PC-9 (cell line): ENCODE measurements at places on chromosomes 16 and 17. TPM values are rescaled to one million over a fixed set of nuclear protein-coding genes. Genes with fewer than 3 reads are reported as not detected.

DNA sequence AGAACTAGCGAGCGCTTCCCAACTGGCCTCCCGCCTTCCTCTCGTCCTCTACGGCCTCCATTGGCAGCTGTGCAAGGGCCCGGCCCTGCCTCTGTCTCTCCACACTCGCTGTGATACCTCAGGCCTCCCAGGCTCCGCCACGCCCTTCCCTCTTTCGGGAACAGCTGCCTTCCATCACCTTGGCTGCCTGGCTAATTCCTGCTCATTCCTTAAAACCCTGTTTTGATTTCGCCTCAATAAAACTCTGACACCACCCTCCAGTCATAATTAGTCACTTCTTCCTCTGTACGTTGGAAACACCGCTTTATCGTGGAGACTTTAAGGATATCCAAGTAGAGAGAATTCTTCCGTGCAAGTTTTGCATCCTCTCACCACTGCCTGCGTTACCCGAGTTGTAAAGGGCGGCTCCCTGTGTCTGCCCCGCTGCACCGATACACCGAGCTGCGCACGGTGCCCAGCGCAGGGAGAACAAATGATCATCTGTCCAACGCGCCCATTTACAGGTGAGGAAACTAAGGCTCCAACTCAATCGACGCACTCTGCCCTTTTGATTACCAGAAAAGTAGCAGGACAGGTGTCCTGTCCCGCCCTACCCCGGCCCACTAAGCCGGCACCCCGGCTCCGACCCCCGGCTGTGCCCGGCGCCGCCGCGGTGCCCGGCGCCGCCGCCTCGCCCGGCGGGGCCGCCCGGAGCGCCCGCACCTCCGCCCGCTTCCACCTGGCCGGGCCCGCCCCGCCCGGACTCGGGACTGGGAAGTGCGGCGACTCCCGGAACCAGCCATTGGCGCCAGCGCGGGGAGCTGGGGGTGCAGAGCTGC lies 139.7 kb downstream of the SEC14L1 start:
- peak; percentile 40 for DNase-seq
- H3K27me3 ChIP-seq, result no peaks in the 10 kb centered on the region
- H3K27ac ChIP-seq, result peak overlapping the region; percentile 69
- H3K36me3 ChIP-seq, result no peaks in the 10 kb centered on the region
- H3K4me1 ChIP-seq, result peaks cover 42% of the 10 kb centered on the region
- H3K4me3 ChIP-seq, result peak overlapping the region; percentile 61; the same call in 1 of the 2 replicates

DNA sequence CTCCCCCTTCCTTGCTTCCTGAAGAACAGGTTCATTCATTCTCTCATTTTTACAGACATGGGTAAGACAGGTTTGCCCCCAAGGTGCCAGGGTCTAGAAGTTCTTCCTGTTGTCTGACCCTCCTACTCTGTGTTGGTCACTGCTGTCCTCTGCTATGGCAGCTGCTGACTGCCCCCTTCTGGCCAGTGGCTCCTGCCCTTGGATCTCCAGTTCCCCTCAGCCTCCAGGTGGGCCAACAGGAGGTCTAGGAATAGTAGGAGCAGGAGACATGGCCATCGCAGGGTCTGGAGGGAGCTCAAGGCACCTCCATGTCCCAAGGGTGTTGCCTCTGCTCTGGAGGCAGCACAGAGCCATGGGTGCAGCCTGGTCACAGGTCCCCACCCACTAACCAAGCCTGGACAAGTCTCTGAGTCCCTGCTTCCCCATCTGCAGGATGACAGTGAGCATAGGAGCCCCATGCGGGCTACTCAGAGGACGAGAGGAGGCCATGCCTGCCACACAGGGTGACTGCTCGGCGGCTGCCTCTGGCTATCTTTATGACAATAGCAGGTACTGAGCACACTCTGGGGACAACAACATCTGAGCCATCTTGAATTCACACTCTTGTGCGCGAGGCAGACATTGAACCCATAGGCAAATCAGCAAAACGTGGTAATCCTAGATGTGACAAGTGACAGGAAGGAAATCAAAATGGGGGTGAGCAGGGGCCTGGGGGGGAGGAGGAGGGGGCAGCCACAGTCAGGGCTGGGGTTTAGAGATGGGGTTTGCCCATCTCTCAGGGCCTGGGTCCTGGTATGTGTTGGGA lies 27.0 kb upstream of the NXPH3 start:
- no peaks in the 10 kb centered on the region for H3K36me3 ChIP-seq
- no peak overlapping the region for H3K27ac ChIP-seq
- H3K4me1 ChIP-seq, result no peaks in the 10 kb centered on the region
- no peak for DNase-seq

DNA sequence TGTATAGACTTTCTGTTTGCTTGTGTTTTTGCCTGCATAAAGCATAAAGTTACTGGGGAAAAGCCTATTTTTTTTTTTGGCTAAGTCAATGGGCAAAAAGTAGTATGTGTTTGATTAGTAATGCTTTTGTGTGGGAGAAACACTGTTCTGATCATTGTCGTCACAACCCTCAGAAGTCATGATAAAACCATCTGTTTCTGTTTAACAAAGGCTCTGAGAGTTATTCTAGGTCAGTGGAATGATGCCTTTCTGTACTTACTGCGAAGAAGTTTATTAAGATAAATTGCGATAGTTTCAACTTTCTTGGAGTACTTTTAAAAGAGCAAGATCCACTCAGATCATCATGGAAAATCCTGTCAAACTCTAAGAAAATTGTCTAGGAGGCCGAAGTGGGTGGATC lies 80.9 kb downstream of the PRKCA start:
- H3K36me3 ChIP-seq, result 0 out of 2 replicates have a peak, but pooled peaks cover 1% of the 10 kb centered on the region
- H3K4me3 ChIP-seq, result no peak overlapping the region
- H3K27ac ChIP-seq, result no peak overlapping the region

DNA sequence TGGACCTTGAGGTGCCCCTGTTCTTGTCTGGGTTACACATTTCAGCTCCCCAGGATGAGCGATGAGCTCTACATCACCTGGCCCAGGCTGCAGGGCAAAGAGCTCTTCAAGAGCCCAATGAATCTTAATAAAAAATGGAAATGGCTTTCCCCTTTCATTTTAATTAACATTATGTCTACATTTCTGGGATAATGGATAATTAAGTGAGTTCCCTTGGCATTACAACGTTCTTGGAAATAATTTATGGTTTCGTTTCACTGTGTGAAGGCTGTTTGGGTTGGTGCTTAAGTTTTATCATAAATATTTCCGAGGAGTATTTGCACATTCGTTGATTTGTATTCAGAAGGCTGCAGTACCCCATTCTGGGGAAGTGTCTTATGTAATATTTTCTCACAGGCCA lies 678.3 kb upstream of the EEF2KMT start:
- peaks cover 20% of the 10 kb centered on the region for H3K27me3 ChIP-seq
- DNase-seq, result no peak
- no peaks in the 10 kb centered on the region for H3K4me1 ChIP-seq
- H3K4me3 ChIP-seq, result no peak overlapping the region
- no peak overlapping the region for H3K27ac ChIP-seq

RPGRIP1L gene
- 8.1 and 14.0 TPM in 2 replicates for total RNA-seq

GRCh38 chr17:40092581-40092980 lies 7.8 kb downstream of the NR1D1 start:
- H3K27ac ChIP-seq, result no peak overlapping the region
- peaks cover 14% of the 10 kb centered on the region for H3K36me3 ChIP-seq
- peaks cover 2% of the 10 kb centered on the region; the same call in 1 of the 2 replicates for H3K4me1 ChIP-seq

DNA sequence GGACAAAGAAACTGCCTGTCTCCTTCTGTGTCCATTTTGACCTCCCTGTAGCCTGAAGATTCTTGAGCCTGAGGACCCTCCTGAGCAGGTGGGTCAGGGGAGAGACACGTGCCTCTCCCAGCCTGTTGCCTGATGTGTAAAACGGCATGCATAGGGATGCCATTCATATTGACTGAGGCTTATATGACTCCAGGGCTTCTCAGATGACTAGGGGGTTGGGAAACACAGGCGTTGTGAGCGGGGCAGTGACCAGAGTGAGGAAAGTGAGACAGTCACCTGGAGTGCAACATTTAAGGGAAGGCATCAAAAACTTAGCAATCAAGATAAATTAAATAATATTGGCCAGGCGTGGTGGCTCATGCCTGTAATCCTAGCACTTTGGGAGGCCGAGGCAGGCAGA lies 5.1 kb upstream of the SLC16A5 start:
- H3K4me1 ChIP-seq, result peaks cover 81% of the 10 kb centered on the region
- no peak overlapping the region for H3K4me3 ChIP-seq
- H3K36me3 ChIP-seq, result no peaks in the 10 kb centered on the region
- H3K27me3 ChIP-seq, result no peaks in the 10 kb centered on the region
- peak overlapping the region; percentile 49 for H3K27ac ChIP-seq

DNA sequence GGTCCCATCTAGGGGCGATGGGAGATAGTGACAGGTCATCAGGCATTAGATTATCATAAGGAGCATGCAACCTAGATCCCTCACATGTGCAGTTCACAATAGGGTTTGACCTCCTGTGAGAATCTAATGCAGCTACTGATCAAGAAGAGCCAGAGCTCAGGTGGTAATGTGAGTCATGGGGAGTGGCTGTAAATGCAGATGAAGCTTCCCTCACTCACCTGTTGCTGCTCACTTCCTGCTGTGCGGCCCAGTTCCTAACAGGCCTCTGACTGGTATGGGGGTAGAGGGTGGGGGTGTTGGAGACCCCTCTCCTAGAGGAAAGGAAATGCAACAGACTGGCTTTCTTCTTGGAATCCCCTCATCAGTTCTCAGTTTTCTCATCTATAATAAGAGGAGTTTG lies 131.4 kb downstream of the CA10 start:
- no peak for DNase-seq
- no peaks in the 10 kb centered on the region for H3K36me3 ChIP-seq
- H3K27me3 ChIP-seq, result no peaks in the 10 kb centered on the region
- H3K27ac ChIP-seq, result no peak overlapping the region
- H3K4me3 ChIP-seq, result no peak overlapping the region

PLA2G10 gene
- 5.8 and 9.0 TPM in 2 replicates for total RNA-seq

GRCh38 chr16:65833171-65833871 lies 533.2 kb upstream of the CDH5 start:
- DNase-seq, result no peak
- no peaks in the 10 kb centered on the region for H3K36me3 ChIP-seq
- H3K4me3 ChIP-seq, result no peak overlapping the region
- peaks cover 2% of the 10 kb centered on the region for H3K27me3 ChIP-seq
- no peaks in the 10 kb centered on the region for H3K4me1 ChIP-seq

DNA sequence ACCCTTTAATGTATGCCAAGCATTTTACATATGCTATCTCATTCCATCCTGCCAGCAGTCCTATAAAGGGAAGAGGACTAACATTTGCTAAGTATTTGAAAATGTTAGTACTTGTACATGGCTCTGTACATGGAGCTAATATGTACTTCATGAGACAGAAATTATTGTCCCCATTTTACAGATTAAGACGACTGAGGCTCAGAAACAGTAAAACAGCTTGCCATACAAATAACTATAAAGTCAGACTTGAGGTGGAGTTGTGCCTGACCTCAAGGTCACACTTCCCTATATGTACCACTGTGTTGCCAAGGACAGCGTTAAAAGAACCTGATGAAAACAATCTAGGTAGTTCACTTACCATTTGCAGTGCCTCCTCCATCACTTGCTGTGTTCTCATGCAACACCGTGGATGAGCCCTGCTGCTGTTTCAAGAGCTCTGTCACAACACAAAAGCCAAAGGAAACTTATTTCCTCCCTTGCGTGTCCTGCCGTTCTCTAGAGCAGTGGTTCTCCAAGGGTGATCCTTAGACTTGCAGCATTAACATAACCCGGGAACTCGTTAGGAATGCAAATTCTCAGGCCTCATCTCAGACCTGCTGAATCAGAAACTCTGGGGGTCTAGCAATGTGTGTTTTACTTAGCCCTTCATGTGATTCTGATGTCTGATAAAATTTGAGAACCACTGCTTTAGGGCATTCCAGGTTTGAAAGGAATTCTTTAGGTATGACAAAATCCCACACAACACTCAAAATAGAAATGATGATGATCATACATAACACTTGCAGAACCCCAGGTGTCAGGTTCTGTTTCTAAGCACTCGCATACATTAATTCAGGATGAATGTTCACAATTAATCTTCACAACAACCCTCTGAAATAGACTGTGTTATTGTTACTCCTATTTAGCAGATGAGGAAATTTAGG lies 51.2 kb upstream of the MTMR4 start:
- H3K4me1 ChIP-seq, result peaks cover 13% of the 10 kb centered on the region
- H3K4me3 ChIP-seq, result no peak overlapping the region
- DNase-seq, result peak; percentile 10
- H3K27me3 ChIP-seq, result no peaks in the 10 kb centered on the region
- no peaks in the 10 kb centered on the region for H3K36me3 ChIP-seq

GRCh38 chr17:56322991-56323390 lies 169.7 kb downstream of the ANKFN1 start:
- H3K36me3 ChIP-seq, result no peaks in the 10 kb centered on the region
- no peaks in the 10 kb centered on the region; the same call in 1 of the 2 replicates for H3K27me3 ChIP-seq
- no peak overlapping the region for H3K4me3 ChIP-seq
- no peaks in the 10 kb centered on the region for H3K4me1 ChIP-seq
- no peak overlapping the region for H3K27ac ChIP-seq

HOXB3 gene
- total RNA-seq, result 17.2 and 19.1 TPM in 2 replicates

DNA sequence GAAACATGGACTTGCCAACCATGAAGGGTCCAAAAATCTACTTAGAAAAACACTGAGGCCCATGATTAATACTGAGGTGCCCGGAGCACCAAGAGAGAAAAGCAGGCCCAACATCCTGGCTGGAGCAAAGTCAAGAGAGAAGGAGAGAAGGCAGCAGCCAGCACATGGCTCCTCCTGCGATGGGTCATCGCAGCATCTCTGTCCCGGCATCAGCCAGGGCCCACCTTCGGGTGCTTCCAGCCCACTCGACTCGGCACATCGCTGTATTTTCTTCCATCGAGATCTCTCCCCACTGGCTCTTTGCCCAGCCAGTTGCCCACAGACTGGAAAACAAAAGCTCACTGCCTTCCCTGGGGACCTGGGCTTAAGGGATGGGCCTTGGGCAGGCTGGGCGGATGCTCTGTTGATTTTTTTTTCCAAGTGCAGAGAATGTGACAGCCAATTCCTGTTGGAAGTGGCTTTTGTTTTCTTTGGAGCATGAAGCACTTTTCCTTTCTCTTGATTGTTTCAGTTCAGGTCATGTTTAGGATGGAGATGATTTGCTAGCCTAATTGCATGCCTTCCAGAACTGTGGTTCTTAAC lies 58.1 kb downstream of the CYB5B start:
- no peak for DNase-seq
- peaks cover 23% of the 10 kb centered on the region for H3K36me3 ChIP-seq
- 0 out of 2 replicates have a peak, but pooled peaks cover 2% of the 10 kb centered on the region for H3K4me1 ChIP-seq

DNA sequence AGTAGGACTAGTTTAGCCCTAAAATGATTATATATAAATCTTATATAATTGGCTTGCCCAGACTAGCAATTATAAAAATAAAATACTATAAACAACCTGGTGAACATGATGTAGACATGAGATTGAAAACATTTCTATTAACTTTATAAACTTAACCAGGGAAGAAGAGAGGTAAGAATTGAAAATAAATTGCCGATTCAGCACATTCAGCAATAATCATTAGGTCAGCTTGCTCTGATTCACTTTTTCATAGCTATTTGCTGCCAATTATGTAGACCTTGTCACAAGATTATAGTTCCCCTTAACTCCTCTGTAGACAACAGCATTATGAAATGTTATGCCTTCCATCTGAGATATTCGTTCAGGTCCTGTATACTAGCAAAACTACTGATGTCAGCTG lies 199.3 kb upstream of the CA10 start:
- no peak overlapping the region for H3K27ac ChIP-seq
- no peaks in the 10 kb centered on the region for H3K4me1 ChIP-seq
- no peak for DNase-seq
- no peak overlapping the region for H3K4me3 ChIP-seq
- no peaks in the 10 kb centered on the region for H3K27me3 ChIP-seq
- no peaks in the 10 kb centered on the region for H3K36me3 ChIP-seq

SLFN11 gene
- total RNA-seq, result 0.46 and 0.53 TPM in 2 replicates

NME2 gene
- total RNA-seq, result 600 and 826 TPM in 2 replicates

CDRT15 gene
- not detected in 2 replicates for total RNA-seq

- no peak overlapping the region for H3K4me3 ChIP-seq
- H3K4me1 ChIP-seq, result no peaks in the 10 kb centered on the region
- DNase-seq, result no peak
- H3K27me3 ChIP-seq, result no peaks in the 10 kb centered on the region
- H3K27ac ChIP-seq, result no peak overlapping the region
- no peaks in the 10 kb centered on the region for H3K36me3 ChIP-seq
These were observed 415.9 kb downstream of the CA10 start for GRCh38 chr17:51742571-51742970.

ADORA2B gene
- total RNA-seq, result 32.6 and 42.7 TPM in 2 replicates
